ENCODE measurements at places on chromosomes 11 and 22. TPM values are rescaled to one million over a fixed set of nuclear protein-coding genes. Genes with fewer than 3 reads are reported as not detected.

DNA sequence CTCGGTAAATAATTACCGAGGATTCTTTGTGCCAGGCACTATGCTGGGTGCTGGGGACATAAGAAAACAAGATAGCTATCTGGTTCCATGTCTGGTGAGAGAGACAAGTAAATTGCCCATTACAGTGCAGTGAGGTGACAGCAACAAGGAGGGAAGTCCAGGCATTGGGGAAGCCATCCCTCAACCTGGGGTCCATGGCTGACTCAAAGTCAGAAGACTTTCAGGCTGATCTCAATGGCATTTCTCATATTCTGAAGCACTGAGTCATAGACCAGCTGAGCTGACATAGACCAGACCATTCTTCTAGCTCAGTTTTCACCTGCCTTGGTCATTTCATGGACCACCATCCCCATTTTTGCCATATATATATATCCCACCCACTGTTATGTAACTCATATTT lies 158.8 kb downstream of the TTC17 start:
- DNase-seq, result no peak

DNA sequence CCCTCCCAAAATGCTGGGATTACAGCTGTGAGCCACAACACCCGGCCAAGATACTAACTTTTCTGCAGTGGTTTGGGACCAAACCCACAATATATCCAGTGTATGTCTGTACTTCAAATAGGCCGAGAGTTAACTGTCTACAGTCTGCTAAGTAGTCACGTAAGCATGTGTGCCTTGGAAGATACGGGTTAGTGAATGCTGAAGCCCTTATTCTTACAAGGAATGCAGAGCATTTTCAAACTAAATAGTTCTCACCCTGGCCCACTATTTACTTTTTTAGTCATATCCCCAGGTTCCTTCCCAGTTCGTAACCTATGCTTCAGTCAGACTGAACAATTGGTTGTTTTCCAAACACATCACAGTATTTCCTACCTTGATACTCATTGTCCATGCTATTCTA lies 176.0 kb downstream of the WNT11 start:
- no peak for DNase-seq

DNA sequence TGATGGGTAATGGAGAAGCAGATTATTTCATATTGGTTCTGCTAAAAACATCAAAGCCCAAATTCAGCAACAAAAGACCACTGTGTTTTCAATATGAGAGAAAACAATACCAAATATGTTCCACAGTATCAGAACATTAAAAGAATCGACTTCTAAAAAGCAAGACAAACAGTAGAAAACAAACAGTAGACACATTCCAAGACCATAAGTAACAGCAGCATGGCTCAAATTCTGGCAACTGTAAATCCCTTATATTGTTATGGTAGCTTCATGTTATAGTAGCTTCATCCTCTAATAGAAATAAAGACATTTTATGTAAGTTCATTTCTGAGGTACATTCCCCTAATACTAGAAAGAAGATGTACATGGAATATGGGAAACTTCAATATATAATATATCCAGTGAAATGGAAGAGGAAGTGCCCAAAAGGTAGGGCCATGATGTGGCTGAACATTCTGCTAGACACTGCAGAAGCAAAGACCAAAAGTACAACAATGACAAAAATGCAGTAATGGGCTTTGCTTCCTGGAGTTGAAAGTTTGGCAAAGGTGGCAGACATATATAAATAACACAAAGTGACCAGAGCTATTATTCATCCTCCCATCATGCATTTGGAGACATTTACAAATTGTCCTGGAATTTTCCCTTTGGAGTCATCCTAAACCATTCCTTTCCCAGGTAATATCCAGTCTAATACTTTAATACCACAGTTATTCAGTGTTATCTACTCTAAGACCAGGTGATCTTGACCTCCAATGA lies 299.9 kb downstream of the DCDC1 start:
- DNase-seq, result no peak

GRCh38 chr11:114586797-114587196 lies 8.8 kb downstream of the NXPE4 start:
- DNase-seq, result no peak

- no peak for DNase-seq
Observed at GRCh38 chr11:86695373-86695772, 23.0 kb upstream of the ME3 start.

DNA sequence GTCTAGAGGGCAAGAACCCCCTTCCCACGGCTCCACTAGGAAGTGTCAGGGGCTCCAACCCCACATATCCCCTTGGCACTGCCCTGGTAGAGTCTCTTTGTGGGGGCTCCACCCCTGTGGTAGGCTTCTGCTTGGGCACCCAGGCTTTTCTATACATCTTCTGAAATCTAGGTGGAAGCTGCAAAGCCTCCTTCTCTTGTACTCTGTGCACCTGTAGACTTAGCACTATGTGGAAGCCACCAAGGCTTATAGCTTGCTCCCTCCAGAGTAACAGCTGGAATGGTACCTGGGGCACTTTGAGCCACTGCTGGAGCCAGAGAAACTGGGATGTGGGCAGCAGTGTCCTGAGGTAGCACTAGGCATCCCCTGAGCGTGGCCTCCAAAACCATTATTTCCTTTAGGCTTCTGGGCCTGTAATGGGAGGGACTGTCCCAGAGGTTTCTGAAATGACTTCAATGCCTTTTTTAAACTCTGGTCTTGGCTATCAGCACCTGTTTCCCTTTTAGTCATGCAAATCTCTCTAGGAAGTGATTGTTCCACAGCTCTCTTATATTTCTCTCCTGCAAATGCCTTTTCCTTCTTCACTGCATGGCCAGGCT lies 68.4 kb downstream of the TRAF6 start:
- DNase-seq, result no peak

Gene OR10G6
- total RNA-seq, result not detected

DNA sequence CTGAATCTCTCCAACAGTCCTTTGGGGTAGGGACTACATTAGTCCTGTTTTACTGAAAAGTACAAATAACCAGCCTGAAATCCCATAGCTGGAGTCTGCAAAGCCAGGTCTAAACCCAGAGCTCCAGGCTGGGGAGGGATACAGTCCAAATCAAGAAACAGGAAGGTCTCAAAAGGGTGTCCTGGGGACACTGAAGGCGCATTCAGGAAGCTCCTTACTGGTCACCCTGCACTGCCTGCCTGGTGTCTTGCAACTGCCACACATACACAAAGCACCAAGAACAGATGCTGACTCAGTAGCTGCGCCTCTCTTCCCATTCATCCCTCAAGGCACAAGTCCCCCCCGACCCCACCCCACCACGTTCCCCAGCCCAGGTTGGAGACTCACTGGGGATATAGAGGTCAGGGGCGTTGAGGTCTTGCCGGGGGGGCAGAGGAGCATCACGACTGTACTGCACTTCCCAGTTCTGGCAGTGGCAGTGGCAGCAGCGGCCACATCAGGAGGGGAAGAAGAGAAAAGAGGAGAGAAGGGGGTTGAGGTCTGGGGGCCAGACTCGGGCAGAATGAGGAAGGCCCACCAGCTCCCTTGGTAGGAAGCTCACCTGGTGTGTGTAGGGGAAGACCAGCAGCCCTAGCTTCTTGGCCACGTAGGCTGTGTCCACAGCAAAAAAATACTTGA lies 1.6 kb downstream of the YIF1A start:
- DNase-seq, result no peak

- no peak for DNase-seq
Observed at GRCh38 chr11:925158-925495, 543 bp upstream of the AP2A2 start.

DNA sequence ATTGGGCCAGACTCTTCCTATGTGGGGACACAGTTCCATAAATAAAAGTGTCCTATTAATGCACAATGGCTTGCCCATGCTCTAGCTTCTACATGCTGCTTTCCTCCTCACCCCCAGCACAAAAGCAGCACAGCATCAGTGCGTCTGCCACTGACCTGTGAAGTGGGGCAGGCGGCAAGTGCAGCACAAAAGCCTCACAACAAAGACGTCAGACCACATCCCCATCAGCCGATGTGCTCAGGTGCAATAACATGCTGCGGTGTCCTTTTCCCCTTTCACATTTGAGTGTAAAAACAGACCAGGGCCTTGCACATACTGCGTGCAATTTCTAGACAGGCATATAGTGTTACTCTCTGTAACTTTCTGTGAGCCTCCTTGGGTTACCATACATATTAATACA lies 12.8 kb downstream of the DKK3 start:
- no peak for DNase-seq

Gene THY1
- not detected for total RNA-seq

Gene ZDHHC8
- total RNA-seq, result 51.9 TPM

- DNase-seq, result no peak
Observed at GRCh38 chr22:32810555-32811133, 9.1 kb downstream of the TIMP3 start.

GRCh38 chr11:75100314-75100713 lies 3.6 kb upstream of the OR2AT4 start:
- no peak for DNase-seq

GRCh38 chr11:2276280-2277007 lies 6.1 kb upstream of the ASCL2 start:
- no peak for DNase-seq

DNA sequence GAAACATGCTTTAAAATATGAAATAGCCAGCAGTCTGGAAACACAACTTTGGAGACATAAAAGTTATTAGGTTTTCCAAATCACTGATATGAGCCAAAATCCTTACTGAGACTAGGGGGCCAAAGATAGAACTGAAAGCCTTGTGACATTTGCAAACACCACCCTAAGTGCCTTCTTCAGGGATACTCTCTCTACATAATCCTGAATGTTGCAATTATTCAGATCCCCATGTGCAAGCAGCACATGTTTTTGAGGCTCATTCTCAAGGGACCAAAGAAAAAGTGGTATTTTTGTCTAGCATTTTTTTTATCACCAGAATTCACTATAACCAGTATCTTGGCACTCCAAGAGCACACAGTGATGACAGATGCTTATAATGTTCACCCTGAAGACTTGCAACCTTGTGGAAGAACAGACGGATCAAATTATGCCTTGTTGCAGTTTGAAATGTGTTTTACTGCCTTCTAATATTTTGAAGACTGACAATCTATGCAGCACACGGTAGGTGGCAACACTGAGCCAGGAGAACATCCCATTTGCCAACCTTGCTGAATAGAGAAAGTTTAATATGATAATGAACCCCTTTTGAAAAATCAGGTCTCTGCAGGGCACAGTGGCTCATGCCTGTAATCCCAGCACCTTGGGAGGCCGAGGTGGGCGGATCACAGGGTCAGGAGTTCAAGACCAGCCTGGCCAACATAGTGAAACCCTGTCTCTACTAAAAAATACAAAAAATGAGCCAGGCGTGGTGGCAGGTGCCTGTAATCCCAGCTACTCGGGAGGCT lies 78.5 kb downstream of the PLEKHA7 start:
- no peak for DNase-seq

Gene C22orf31
- not detected for total RNA-seq
